H7 (cell line): ENCODE measurements at places on chromosomes 5 and 9. TPM values are rescaled to one million over a fixed set of nuclear protein-coding genes. Genes with fewer than 3 reads are reported as not detected.
A peak's percentile ranks its signal among the peaks of the same experiment; 100 is the strongest.

DNA sequence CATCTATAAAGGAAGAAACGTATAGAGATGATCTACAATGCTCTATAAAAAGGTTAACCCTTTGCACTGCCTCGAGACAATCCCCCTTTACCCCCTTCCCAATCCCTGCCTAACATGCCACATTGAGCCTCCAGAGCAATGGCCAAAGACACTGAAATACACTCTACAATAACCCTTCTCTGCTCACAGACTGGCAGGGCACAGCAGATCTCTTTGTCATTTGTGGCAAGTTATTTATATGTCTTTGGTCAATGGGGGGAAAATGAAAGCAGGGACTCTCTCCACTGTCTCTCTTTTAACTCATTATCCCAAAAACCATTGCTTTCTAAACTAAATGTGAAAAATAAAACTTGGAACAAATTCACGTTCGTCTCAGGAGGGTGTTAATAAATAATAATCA is 51.7 kb downstream of the PTCH1 start:
- DNase-seq: no peak

- no peak for DNase-seq
Measured at GRCh38 chr5:109876941-109877669, 187.4 kb downstream of the MAN2A1 start.

DNA sequence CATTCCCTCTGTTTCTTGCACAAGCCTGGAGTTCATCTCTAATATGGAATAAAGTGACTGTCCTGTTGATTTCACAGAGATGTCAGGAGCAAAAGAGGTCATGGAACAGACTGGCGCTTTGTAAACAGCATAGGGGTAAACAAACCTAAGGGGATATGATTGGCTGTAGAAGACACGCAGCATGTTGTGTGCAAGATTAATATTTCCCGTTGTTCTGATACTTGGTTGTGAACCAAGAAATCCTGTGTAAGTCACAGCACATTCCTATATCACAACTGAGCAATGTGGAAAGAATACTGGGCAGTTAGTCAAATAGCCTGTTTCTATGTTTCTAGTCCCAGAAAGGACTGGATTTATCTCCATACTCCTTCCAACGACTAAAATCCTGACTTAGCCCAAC is 3.2 kb downstream of the ADAMTS12 start:
- DNase-seq: no peak

DNA sequence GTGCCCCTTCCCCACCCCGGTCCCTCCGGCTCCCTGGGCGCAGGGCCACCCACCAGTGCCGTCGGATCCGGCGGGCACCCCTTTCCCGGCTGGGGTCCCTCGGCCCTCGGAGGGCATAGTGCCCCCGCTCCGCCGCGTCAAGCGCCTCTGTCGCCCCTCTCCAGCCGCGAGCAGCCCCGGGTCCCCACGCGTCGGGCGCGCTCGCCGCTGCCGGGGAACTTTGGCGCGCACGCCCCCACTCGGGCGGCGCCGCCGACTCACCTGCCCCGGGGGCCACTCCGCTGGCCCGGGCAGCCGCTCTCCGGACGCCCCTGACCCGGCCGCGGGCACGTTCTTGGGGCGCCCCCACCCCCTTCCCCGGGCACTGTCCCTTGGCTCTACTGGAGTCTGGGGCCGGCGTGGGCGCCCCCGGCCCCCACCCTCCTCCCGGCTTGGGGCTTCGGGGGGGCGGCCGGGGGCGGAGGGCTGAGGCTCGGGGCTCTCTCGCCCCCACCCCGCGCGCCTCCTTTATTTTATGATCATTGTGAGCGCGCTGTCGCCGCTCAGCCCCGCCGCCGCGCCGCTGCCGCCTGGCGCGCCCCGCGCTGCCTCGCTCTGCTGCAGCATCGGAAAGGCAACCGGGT is 1.1 kb upstream of the FAM78A start:
- peak; percentile 88 for DNase-seq

DNA sequence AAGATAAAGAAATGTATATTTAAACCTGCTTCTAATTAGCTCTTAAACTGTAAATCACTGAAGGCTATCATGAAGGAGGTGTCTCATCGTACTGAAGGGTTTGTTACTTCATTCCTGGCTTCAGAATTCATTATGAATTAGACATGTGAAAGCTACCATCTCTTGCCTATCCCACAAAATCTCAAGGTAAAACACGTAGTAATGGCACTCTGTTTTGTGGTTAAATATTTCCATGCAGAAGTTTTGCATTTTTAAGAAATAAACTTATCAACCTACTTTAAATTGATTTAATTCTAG is 490.7 kb upstream of the NUDT12 start:
- DNase-seq: no peak

GRCh38 chr5:102600964-102601363 is 102.2 kb upstream of the SLCO6A1 start:
- no peak for DNase-seq

DNA sequence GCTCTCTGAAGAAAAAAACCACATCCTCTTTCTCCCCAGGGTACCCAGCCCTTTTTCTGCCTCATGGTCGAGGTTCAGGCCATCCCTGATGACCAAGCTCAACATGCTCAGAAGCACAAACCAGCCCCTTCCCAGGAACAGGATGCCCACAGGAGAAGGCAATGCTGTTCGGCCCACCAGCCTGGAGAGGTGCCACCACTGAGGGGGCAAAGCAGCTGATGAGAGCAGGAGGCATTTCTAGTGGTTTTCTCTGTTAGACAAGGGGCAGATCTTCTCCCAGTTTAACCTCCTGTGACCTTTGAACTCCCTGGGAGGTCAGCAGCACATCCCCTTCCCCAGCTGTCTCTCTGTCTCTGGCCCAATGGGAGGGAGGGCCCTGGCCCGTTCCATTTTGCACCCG is 73.0 kb downstream of the PAX5 start:
- no peak for DNase-seq

DNA sequence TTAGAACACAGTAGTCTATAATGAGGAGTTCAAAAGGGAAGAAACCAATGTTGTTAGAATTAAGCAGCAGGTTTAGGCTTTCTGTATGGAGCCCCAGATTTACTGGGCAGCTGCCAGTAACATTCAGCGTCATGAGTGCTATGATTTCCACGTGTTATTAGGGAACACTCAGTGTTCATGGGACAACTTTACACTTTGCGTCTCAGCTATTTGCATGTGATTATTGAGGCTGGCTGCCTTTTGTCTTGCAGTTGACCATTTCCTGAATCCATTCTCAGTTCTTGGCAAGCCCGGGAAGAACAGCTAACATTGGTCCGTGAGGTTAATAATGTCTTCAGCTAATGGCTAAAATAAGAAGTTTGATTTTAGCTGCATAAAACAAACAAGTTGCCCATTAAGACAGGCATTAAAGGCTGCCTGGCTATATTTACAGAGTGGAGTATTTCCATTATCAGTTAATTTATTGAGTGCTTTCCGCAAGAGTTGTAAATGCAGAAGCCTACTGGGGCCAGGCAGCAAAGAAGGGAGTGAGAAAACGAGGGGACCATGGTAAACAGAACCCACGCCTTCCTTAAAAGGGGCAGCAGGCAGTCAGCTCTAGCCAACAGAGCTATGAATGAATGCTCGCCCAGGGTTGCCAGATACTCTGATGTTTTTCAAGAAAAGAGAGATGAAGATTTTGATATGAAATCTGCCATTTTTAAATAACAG is 120.9 kb downstream of the PIP5K1B start:
- peak; percentile 13 for DNase-seq

DNA sequence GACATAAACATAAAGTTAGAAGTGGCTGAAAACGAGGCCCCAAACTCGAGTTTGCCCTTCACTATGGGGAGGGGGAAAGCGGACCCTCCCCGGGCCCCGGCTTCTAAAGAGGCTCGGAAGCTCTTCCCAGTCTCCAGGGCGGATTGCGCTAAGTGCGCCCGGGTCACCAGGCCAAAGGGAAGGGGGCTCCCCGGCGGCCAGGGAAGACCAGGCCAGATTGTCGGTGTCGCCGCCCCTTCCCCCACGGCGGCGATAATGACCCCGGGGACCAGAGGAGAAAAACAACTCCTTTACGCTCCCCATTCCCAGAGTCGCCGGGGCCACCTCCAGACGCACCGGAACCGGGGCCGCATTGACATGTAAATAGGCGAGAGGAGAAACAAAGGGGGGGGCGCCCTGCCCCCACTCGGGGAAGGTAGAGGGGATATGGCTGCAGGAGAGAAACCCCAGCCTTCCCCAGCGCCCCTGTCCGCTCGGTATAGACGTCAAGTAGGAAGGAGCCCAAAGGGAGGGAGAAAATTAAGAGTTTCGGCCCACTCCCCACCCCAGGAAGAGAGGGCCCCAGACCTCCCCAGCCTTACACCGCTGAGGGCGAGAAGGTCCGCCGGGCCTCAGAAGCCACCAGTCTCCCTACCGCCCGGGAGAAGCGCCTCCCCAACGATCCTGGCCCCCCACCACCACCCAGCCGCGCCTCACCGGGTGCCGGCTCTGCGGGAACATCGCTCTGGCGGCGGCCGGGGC is 1.7 kb downstream of the TLE1 start:
- peak; percentile 87 for DNase-seq

- DNase-seq: no peak
Measured at GRCh38 chr9:69001921-69002320, 12.0 kb downstream of the PRKACG start.

DNA sequence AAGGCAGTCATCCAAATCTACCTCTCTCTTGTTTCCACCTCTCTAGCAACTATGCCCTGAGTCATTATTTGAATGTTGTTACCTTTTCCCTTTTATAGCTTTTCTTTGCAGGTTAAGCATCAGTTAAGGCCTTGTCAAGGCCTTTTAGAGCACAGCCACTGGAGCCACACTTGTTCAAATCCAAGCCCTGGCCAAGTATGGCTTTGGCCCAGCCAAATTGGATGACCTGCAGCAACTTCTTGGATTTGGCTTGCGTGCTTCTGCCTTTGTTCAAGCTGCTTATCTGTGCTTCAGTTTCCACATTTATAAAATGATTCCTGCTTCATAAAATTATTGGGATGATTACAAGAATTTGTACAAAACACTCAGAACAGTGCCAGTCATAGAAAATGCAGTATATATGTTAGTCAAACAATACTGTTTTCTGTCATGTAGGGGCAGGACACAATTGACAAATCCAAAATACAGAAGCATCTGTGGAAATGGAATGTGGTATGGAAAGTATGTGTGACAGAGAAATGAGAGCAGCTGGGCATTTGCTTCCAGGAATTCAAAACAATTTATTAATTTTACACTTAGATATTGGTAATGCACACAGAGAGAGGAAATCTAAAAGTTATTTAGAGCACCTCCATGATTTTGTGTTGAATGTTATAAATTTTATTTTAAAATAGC is 17.9 kb upstream of the RLN1 start:
- no peak for DNase-seq

DNA sequence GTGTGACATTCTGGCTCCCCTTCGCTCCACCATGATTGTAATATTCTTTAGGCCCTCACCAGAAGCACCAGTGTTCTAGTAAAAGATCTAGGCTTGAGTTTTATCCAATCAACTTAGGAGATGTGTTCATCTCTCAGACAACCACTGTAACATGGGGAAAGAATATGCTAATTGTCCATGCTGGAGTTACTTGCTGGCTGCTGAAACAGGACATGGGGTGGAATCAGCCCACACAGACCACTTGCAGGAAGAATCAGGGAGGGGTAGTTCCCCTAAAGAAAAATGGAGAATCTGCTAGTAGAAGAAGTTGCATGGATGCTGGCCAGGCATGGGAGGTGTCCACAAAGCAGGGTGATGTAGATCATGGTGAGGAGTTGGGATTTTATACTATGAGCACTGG is 86.2 kb downstream of the FEM1C start:
- no peak for DNase-seq

DNA sequence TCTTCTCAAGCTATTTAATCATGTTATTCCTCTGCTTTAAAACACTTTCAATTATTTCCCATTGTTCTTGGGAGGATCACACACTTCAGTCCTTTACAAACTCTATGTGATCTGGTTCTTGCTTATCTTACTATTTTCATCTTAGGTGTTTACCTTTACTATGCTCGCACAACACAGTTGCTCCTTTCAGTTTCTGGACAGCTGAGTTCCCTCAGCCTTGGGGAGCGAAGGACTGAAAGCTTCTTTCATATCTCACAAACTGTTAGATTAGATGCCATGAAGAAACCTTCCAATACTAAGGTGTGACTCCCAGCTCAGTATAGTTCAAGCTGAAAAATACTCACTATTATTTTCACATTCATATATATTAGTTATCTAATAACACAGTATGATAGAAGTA is 117.9 kb downstream of the CDC42SE2 start:
- DNase-seq: no peak

DNA sequence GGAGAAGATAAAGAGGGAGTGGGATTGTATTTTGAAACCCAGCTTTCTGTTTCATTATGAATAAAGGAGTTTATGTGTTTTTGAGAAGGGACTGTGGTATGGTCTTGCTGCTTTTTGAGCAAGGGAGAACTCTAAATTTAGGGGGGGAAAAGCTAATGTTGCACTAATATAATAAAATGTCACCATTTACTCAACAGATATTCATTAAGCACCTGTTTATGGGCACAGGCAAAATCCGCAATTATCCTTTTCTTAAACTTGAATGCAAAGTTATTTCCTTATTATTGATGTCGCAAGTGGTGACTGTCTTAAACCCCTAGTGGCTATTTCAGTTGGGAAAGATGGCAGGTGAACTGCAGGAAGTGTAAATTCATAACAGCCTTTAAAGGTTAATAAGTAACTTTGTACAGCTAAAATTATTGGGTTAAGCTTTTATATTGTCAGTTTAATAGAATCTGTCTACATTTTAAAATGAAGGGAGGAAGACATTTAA is 1.5 kb downstream of the CDC42SE2 start:
- no peak for DNase-seq

- peak; percentile 67 for DNase-seq
Measured at GRCh38 chr9:129776938-129777768, 24.3 kb upstream of the PTGES start.

GRCh38 chr5:139669662-139670368 is 21.7 kb downstream of the CXXC5 start:
- peak; percentile 76 for DNase-seq

GRCh38 chr5:154470137-154470536 is 7.9 kb downstream of the HAND1 start:
- no peak for DNase-seq

- no peak for DNase-seq
Measured at GRCh38 chr5:55994495-55994997, at the start of gene IL6ST. Gene IL6ST (minus strand): TSS chr5:55994963. CDS start chr5:55976278, 18,685 bp downstream.

DNA sequence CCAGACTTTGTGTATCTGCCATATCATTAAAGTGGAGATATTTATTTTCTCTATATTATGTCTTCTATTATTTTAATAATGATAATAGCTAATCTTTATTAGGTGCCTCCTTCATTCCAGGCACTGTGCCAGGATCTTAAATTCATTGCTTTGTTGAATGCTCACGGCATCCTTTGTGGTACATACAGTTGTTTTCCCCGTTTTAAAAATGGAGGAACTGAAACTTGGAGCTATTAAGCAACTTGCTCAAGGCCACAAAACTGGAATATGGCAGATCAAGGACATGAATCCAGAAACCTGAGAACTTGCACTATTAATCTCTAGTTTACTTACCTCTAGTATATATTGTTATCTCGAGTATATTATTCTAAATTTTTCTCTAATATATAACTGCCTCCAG is 41.5 kb upstream of the PPP3R2 start:
- DNase-seq: no peak

- no peak for DNase-seq
Measured at GRCh38 chr5:58983526-58984452, 400.9 kb downstream of the RAB3C start.

The GNA14 gene
- total RNA-seq: 5.5 and 7.1 TPM in 2 replicates

The SERF1A gene
- 10.2 and 10.9 TPM in 2 replicates for total RNA-seq

The SREK1 gene
- total RNA-seq: 21.8 and 41.9 TPM in 2 replicates

The IRX2 gene
- 51.4 and 74.9 TPM in 2 replicates for total RNA-seq

The IFNA13 gene
- not detected in 2 replicates for total RNA-seq

The SH3PXD2B gene
- 36.7 and 47.7 TPM in 2 replicates for total RNA-seq

The GARIN3 gene
- not detected in 2 replicates for total RNA-seq

The FBP1 gene
- total RNA-seq: 5.4 and 7.5 TPM in 2 replicates

The SPEF2 gene
- 0.07 TPM in 1 of 2 replicates, not detected in the other for total RNA-seq

The TLR4 gene
- 0.07 TPM in 1 of 2 replicates, not detected in the other for total RNA-seq

The C9 gene
- not detected in 2 replicates for total RNA-seq

The PROP1 gene
- not detected in 2 replicates for total RNA-seq
